Aorta (tissue), 5 donors: ENCODE measurements at places on chromosomes 2 and 18. TPM values are rescaled to one million over a fixed set of nuclear protein-coding genes. Genes with fewer than 3 reads are reported as not detected.

The VIT gene
- not detected for polyA plus RNA-seq

The SH2D6 gene
- not detected for polyA plus RNA-seq

The ATG16L1 gene
- 6.4 TPM for polyA plus RNA-seq

The LIMS4 gene
- 69.1 TPM for polyA plus RNA-seq

The ZC3H6 gene
- polyA plus RNA-seq: 2.3 TPM

The SKA1 gene
- polyA plus RNA-seq: not detected

The HOXD9 gene
- polyA plus RNA-seq: not detected

The GULP1 gene
- polyA plus RNA-seq: 60.2 TPM
